ENCODE measurements at places on chromosomes 2 and 18.

GRCh38 chr18:903701-904100 lies 970 bp upstream of the ADCYAP1 start:
- DNase-seq, result peak; percentile 14

DNA sequence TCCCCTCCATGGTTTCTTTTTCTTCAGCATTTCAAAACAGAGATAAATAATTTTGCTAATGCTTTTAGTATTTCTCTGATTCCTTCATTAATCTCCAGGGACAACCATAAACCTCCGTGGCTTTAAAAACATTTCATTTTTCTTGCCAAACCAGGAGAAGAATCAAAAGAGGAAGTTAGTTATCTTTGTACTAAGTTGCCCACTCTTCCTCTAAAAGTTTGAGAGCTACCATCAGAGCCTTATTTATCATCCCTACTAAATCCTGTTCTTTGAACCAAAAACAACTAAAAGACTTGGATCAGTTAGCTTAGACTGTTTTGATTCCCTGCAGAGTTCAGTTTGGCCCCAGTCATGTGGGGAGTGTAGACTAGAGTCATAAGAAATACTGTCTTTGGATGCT lies 208.4 kb downstream of the SETBP1 start:
- no peak for DNase-seq

DNA sequence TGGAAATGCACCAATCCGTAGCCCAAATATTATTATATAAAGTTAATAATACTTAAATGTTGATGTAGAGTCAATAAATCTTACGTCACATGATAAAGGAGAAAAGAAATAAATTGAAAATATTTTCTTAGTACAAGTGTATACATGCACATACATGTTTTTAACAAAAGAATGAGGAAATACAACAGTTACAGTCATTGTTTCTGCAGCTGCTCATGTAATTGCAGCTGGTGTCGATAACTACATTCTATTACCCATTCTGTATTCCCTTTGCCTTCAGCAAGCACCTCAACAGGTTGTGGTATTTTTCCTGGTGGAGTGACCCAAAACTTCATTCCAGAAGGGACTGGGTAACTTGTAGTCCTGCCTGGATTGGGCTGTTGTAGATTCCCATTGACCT lies 377.8 kb upstream of the FSIP2 start:
- no peak for DNase-seq

DNA sequence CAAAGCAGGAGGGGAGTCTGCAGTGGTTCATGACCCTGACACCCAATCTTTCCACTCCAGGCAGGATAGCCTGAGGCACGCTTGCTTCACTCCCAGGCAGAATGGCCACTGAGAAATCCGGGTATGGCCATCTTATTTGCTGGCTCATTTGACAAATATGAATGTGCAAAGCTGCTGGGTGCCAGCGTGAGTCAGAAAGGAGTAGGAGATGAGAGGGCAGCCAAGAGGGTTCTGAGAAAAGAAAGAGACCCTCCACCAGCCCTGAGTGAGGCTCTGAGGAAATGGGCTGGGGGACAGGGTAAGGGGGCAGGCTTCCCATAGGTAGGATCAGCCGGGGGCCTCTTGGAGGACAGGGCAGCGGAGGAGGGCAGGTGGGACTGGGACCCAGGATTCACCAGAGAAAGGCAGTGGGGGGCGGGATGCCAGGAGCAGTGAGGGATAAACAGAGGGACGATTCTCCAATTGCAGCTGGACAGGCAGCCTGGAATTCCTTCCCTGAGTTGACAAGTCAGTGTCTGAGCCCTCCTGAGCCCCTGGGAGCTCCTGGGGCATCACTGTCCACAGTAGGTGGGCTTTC lies 15.2 kb downstream of the RAMP1 start:
- no peak for DNase-seq

GRCh38 chr18:45317948-45318640 lies 297.2 kb upstream of the SLC14A2 start:
- no peak for DNase-seq

DNA sequence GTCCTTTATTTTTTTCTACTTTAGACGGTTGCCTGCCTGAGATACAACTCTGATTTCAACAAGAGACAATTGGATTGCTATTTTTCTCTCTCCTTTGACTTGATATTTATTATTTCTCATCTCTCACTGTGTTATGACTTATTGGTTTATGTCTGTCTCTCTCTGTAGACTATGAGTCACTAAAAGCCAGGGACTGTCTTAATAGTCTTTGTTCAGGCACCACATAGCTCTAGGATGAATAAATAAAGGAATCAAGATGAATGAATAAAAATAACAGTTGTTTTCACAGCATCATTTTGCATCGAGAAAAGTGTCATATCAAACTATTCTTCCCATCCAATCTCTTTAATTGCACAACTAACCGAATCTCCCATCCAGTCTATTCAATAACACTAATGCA lies 31.4 kb upstream of the CD28 start:
- no peak for DNase-seq

GRCh38 chr2:72731116-72731515 lies 94.7 kb downstream of the EXOC6B start:
- DNase-seq, result no peak

DNA sequence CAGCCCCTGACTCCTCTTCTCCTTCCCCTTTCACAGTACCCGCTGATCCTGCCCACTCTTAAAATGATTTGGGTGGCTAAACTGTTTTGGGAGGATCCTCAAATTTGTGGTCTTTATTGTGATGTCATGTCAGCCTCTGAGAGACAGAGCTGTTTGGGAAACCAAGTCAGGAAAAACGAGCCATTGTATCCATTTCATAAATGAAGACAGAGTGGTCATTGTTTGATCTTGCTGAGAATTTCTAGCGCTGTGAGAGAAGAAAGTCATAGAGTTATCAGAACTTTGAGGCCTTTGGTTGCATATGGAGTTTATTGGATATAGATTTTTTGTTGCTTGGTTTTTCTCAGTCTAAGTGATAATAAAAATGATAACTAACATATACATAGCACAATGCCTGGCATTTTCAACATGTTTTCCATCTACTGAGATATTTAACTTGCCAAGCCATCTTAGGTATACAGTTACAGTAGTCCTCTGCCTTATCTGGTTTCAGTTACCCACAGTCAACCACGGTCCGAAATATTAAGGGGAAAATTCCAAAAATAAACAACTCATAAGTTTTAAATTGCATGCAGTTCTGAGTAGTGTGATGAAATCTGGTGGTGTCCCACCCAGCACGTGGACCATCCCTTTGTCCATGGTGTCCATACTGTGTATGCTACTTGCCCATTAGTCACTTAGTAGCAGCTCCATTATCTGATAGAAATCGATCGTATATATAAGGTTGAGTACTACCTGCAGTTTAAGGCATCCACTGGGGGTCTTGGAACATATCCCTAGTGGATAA lies 105.0 kb upstream of the RASGRP3 start:
- DNase-seq, result no peak

- DNase-seq, result no peak
Observed at GRCh38 chr2:182715121-182715891, 751 bp upstream of the DNAJC10 start.

GRCh38 chr2:109427661-109428091 lies 186.1 kb downstream of the SEPTIN10 start:
- no peak for DNase-seq

DNA sequence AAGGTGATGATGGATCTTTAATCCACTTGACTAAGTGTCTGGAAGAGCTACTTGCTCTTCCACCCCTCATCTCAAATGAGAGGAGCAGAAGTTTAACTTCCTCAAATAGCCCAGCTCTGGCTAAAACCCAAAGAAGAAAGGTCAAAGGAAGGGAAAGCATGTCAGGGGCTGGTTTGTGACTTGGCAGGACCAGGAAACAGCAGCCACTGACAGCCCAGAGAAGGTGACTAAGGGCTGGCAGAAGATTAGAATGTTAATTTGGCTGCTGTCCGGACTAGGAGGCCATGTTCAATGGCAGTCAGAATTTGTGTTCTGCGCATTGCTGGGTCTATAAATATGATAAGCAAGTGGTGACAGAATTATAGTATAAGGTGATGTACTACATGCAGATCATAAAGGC lies 386.2 kb downstream of the SETBP1 start:
- no peak for DNase-seq

DNA sequence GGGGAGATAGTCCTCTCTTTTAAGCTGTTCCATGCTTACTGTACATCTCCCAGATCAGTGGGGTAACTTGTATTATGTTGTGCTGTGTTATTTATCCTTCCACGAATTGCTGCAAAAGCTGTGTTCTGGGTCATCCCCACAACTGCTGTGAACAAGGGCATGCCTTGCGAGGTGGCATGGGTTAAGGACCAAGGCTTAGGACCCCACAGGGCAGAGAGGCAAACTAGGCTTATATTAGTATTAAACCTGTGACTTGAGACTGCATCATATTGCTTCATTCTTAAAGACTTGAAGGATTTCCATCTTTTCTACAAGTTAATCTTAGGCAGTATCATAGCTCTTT lies 19.9 kb downstream of the RND3 start:
- DNase-seq, result no peak

DNA sequence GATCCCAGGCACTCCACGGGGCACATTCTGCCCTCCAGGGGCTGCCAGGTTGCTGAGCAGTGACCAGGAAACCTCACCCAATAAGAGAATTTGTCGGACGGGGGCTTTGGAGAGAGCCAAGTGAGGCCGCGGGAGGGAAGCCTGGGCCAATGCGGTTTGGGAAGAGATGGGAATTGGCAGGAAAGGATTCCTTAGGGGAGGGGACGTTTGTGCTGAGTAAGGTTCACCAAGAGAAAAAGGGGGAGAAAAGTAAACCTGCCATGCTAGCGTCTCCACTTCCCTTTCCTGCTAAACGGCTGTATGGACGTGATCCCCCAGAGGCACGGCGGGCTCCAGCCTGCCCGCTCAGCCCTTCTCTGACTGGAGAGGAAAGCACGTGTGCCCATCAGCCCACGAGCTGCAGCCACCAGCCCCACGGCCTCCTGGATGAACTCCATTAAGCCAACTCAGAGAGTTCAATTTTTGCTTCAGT lies 194.4 kb upstream of the ID2 start:
- DNase-seq, result no peak

GRCh38 chr2:222609381-222609780 lies 46.5 kb downstream of the FARSB start:
- DNase-seq, result no peak

DNA sequence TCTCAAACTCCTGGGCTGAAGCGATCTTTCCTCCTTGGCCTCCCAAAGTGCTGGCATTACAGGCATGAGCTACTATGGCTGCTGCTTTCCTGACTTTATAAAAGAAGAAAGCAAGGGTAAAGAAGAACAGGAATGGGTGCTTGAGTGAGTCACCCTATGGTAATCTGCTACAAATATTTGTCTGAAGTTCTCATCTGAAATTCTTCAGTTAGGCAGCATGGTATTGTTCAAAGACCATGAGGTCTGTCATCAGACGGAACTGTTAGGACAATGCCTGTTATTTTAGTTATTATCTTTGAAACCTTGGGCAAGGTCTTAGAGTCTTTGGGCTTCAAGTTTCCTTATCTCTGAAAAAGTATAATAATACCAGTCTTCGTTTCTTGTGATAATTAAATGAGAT lies 695.8 kb downstream of the RNF144A start:
- DNase-seq, result no peak

DNA sequence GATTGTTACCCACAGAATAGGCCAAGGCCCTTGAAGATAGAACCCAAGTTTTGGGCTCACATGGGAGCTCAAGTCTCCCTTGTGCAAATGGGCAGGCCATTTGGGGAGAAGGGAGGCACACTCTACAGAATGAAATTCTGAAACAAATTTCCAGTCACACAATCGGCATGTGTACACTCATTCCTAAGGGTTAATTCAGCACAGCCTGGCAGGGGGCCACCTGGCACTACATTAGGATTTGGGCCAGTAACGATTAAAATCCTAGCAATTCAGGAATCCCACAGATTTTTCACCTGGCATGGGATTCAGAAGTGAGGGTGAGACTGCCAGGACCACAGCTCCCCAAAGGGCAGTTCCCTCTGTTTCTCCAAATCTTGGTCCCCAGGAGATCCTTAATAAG lies 46.4 kb downstream of the BMP10 start:
- DNase-seq, result no peak

DNA sequence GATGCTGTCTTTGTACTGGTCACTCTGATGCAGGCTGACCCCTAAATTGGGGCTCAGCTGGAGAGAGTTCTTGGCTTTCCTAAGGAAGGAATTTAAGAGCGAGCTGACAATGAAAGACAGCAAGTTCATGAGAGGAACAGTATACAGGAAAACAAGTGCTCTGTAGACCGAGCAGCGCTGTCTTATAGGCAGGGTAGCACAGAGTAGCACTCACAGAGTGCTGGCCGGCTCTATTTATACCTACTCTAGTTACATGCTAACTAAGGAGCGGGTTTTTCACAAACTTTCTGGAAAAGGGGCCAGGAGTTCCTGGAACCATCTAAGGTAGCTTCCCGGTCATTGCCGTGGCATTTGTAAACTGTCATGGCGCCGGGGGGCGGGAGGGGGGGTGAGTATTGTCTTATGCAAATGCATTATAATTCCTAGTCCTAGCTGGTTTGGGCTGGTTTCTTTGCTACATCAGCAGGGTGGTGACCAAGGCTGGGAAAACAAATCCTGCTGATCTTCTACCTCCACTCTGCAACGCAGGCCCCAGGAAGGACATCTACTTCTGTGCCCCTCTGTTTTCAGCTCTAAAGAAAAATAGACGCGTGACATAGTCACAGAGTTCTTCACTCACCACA lies 31.6 kb upstream of the MAP3K20 start:
- no peak for DNase-seq

DNA sequence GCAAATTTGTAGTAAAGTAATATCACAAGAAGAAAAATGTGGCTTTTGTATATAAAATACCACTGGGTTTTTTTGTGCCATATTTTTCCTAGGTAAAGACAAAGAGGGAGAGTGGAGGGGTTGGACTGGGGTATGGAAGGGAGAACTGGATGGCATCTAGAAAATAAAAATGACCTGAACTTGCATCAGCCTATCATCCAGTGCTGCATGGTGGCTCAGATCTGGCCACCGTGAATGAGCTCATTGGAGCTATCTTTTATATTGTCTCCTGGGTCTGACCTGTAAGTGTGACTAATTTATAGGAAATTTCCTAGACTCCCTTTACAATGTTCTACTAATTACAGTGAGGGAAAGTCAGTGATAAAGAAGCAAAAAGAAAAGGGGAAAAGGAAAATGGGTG lies 369.0 kb downstream of the TMEM182 start:
- no peak for DNase-seq

- DNase-seq, result no peak
Observed at GRCh38 chr2:75564026-75564688, 3.4 kb upstream of the EVA1A start.

GRCh38 chr18:37210781-37211180 lies 354.8 kb downstream of the CELF4 start:
- DNase-seq, result no peak

GRCh38 chr2:157326698-157327097 lies 1.1 kb upstream of the ERMN start:
- no peak for DNase-seq

GRCh38 chr2:9968553-9969497 lies 17.3 kb downstream of the GRHL1 start:
- no peak for DNase-seq

DNA sequence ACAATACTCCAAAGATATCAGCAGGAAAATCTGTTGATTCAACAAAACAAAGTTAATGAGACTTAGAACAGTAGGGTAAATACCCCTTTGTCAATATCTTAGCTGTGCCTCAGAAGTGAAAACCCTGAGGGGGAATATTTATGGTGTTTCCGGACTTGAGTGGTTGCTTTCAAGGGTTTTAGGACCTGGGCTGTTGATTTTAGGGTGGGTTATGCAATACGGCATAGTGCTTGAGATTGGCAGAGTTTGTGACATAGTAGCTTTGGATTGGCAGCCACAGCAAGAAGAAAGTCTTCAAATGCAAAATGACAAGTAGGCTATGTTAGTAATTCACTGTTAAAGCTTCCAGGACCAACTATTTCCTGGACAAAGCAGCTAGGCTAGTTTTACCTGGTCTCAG lies 826.3 kb upstream of the CDH2 start:
- DNase-seq, result no peak
